ENCODE measurements at places on chromosomes 7 and 10.
A peak's percentile ranks its signal among the peaks of the same experiment; 100 is the strongest.

- no peak for DNase-seq
- no peak overlapping the region for H3K27ac ChIP-seq
These were observed 72.8 kb upstream of the KAT6B start for GRCh38 chr10:74753442-74754211.

- no peak overlapping the region for H3K27ac ChIP-seq
- no peak for DNase-seq
- no peaks in the 10 kb centered on the region for H3K4me1 ChIP-seq
- no peaks in the 10 kb centered on the region for H3K36me3 ChIP-seq
These were observed 14.9 kb upstream of the COL13A1 start for GRCh38 chr10:69786791-69787190.

DNA sequence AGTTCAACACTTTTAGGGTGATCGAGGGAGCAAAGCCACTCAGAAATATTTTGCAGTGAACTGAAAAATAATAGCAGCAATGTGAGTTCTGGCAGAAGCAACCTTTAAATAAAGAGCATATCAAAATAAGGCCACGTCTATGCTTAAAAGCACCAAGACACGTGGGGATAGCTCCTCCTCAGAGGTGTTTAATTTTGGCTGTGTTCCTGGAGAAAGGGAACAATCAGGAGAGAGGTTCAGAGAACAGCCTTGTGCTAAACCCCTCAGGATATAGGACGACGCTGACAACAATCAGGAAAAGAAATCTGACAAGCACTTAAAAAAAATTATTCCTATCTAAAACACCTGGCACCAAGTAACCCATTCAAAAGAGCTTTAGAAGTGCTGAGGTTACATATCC is 471.9 kb upstream of the CELF2 start:
- H3K27me3 ChIP-seq: no peaks in the 10 kb centered on the region
- H3K4me1 ChIP-seq: no peaks in the 10 kb centered on the region

DNA sequence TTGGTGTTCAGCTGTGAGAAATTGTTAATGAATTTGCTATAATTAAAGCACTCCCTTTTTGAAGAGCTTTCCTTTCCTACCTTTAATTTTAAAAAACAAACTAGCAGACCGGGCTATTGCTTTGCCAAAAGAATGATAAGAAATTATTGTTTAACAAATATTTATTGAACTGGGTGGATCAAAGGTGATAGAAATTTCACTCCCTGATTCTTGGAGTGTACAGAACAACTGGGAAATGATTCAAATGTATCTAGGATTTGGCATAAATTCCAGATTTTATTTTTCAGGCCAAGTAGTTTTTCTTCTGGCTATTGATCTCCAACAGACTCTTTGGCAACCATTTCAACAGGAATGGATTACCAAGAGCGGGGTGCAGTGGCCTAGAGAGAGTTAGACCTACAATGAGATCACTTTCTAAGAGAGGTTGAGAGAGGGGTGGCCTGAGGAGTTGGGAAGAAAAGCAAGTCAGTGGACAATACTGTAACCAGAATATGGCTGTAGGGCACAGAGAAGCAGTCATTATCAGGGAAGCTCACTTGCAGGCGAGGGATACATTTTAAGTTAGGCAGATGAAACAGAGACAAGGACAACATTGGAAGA is 71.9 kb downstream of the PLXDC2 start:
- no peak for DNase-seq
- H3K27me3 ChIP-seq: no peaks in the 10 kb centered on the region
- no peaks in the 10 kb centered on the region for H3K36me3 ChIP-seq
- H3K4me3 ChIP-seq: no peak overlapping the region

DNA sequence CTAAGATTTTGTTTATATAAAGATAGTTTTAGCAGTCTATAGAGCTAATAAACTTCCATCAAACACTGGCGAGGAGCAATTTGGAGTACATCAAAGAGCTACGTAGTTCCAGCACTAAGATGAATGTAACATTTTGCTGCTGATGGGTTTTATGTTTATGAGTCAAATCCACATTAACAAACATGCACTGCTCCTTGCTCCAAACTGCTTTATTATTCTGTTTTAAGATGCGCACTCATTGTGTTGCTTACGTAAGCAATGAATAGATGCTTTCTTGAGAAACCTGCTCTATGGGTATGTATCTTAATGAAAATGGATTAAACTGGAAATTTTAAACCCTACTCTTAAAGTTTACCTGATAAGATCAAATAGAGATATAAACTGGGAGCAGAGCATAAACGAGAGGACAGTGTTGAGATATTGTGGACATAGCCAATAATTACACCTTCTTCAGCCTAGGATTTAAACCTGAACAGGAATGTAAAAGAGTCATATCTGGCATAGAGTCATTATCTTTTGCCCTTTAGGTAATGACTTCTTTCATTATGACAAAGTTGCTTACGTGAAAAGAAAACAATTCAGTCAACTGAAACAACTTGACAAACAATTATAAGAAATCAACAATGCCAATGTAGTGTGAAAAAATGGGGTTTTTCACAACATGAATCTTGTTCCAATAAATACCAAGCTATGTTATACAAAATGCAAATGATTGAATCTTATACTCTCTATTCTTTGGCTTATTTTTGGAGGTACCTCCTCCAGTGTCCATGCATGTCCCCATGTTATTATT is 153.5 kb upstream of the MTPN start:
- peaks cover 5% of the 10 kb centered on the region for H3K4me1 ChIP-seq
- H3K27me3 ChIP-seq: no peaks in the 10 kb centered on the region
- no peak overlapping the region for H3K4me3 ChIP-seq
- DNase-seq: no peak
- no peak overlapping the region for H3K27ac ChIP-seq

- H3K27ac ChIP-seq: peak overlapping the region; percentile 28
- H3K4me1 ChIP-seq: no peaks in the 10 kb centered on the region
- no peaks in the 10 kb centered on the region for H3K27me3 ChIP-seq
- peaks cover 4% of the 10 kb centered on the region for H3K36me3 ChIP-seq
- no peak for DNase-seq
These were observed 128.9 kb downstream of the HDAC9 start for GRCh38 chr7:18624459-18624858.

GRCh38 chr10:99170116-99170675 is 65.5 kb downstream of the HPSE2 start:
- H3K27ac ChIP-seq: no peak overlapping the region
- DNase-seq: no peak
- H3K36me3 ChIP-seq: no peaks in the 10 kb centered on the region
- H3K27me3 ChIP-seq: peaks cover under 1% of the 10 kb centered on the region

GRCh38 chr10:15504101-15504840 is 133.2 kb upstream of the FAM171A1 start:
- H3K27me3 ChIP-seq: peaks cover 54% of the 10 kb centered on the region
- no peak overlapping the region for H3K27ac ChIP-seq
- no peak overlapping the region for H3K4me3 ChIP-seq
- H3K4me1 ChIP-seq: no peaks in the 10 kb centered on the region
- peaks cover 3% of the 10 kb centered on the region for H3K36me3 ChIP-seq

DNA sequence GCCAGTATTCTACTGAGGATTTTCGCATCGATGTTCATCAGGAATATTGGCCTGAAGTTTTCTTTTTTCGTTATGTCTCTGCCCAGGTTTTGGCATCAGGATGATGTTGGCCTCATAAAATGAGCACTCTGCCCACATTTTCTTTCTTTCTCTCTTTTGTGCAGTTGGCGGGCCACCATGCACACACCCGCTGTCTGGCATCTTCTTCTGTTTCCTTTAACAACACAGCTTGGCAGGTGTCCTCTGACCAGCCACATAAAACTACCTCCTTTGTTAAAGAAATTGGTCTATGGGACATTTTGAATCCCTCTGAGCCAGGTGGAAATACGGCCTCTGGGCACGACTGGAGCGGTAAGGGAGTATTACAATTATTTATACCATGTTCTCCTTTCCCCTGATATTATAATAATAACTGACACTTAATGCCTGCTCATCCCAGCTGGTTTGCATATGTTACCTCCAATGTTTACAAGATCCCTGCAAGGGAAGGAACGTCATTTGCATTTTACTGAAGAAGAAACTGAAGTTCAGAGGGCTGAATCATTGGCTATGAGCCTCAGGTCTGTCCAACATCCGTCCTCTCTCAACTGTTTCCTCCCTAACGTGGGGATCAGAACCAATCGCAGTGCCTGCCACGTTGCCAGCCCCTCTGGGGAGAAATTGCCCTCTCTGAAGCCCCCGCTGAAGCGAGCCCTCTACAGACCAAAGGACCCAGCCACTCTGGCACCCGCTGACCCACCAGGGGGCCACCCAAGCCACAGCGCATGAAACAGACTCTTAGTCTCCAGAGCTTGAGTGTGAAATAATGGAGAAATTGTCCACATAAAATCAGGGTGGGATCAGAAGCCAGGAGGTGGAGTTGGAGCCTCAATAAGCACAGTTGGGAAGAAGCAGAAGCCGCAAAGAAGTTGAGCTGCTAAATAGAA is 125.0 kb upstream of the FOXK1 start:
- no peaks in the 10 kb centered on the region for H3K36me3 ChIP-seq
- DNase-seq: no peak
- no peaks in the 10 kb centered on the region for H3K4me1 ChIP-seq
- no peak overlapping the region for H3K4me3 ChIP-seq
- H3K27me3 ChIP-seq: peaks cover 50% of the 10 kb centered on the region

DNA sequence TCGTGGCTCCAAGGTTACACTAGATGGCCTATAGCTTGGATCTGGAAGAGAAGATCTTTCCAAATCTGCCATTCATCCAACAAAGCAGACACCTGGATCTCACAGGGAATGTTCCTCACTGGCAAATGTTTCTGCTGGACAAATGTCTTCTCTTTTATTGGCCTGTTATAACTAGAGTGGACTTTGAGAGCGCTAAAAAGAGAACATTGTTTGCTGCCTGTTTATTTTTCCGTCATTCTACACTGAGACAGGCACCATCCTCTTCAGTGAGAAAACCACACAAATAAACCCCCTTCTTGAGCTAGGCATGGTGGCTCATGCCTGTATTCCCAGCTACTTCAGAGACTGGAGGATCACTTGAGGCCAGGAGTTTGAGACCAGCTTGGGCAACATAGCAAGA is 206.9 kb downstream of the CREB5 start:
- no peak overlapping the region for H3K4me3 ChIP-seq
- H3K36me3 ChIP-seq: no peaks in the 10 kb centered on the region
- no peak for DNase-seq
- peaks cover 7% of the 10 kb centered on the region for H3K27me3 ChIP-seq
- H3K4me1 ChIP-seq: no peaks in the 10 kb centered on the region

DNA sequence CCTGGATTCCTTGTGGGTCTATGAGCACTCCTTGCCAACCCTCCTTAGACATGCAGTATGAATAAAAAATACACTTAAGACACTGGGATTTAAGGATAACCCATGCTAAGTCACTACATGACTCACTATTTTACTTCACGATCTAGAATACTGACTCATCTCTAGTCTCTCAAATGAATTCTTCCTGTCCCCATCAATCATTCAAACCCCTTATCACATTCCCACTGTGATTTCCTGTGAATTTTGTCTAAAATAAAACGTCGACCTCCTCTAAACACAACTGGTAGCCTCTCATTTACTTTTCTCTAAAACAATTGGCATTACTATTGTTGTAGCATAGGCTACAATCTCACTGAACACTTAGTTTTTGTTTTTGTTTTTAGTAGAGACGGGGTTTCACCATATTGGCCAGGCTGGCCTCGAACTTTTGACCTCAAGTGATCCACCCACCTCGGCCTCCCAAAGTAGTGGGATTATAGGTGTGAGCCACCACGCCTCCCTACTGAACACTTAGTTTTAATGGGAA is 3.9 kb upstream of the IQUB start:
- no peak for DNase-seq
- no peak overlapping the region for H3K4me3 ChIP-seq
- H3K27me3 ChIP-seq: no peaks in the 10 kb centered on the region
- H3K27ac ChIP-seq: no peak overlapping the region
- H3K4me1 ChIP-seq: peaks cover 10% of the 10 kb centered on the region

DNA sequence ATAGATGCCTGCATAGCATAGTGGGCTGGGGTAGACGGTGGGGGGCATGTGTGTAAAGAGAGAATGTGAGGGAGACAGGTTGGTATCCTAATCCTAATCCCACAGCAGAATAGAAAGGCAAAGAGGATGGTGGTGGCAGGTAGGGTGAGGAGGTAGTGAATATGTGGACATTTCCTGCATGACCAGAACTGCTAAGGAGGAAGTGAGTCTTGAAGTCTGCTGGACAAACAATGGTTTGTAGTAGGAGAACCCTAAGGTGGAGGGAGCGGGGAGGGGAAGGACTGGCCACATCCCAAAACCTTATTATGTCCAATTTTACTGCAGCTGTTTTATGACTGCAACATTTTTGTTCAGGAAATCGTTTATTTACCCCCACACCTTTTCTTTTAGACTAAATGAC is 279.7 kb downstream of the AUTS2 start:
- DNase-seq: no peak
- H3K36me3 ChIP-seq: no peaks in the 10 kb centered on the region
- H3K27ac ChIP-seq: no peak overlapping the region

GRCh38 chr10:88178758-88179157 is 315.3 kb downstream of the PTEN start:
- H3K27me3 ChIP-seq: no peaks in the 10 kb centered on the region
- no peak for DNase-seq
- no peaks in the 10 kb centered on the region for H3K4me1 ChIP-seq
- no peaks in the 10 kb centered on the region for H3K36me3 ChIP-seq
- no peak overlapping the region for H3K4me3 ChIP-seq

- H3K27ac ChIP-seq: no peak overlapping the region
- no peak for DNase-seq
- no peak overlapping the region for H3K4me3 ChIP-seq
- H3K27me3 ChIP-seq: peaks cover 15% of the 10 kb centered on the region
- H3K4me1 ChIP-seq: no peaks in the 10 kb centered on the region
- peaks cover 2% of the 10 kb centered on the region for H3K36me3 ChIP-seq
These were observed 16.3 kb downstream of the TPST1 start for GRCh38 chr7:66221442-66221841.

DNA sequence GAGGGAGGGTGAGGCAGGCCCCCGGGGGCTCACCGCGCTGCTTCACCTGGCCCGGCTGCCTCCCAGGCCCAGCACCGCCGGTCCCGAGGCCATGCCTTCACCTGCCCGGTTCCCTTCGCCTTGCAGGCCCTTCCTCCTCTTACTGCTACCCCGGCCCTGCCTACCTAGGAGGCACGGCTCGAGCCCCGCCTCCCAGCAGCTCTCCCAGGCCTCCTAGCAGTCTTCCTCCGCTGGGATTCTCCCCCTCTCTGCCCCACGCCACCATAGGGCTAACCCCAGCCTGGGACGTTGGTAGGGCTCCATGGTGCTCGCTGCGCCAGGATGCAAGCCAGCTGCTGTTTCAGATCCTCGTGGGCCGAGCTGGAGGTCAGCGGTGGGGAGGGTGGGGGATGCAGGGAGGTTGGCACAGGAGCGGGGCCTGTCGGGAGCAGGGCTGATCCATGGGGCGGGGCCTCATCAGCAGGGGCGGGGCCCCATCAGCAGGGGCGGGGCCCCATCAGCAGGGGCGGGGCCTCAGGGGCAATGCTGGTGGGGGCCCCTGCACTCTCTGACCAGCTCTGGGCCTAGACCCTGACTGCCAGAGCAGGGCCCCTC is 63.3 kb downstream of the RASGEF1A start:
- H3K4me3 ChIP-seq: peak overlapping the region; percentile 41
- H3K36me3 ChIP-seq: peaks cover 12% of the 10 kb centered on the region
- H3K27ac ChIP-seq: no peak overlapping the region
- H3K4me1 ChIP-seq: peaks cover 6% of the 10 kb centered on the region
- H3K27me3 ChIP-seq: no peaks in the 10 kb centered on the region

GRCh38 chr7:10908600-10908999 is 65.1 kb upstream of the PHF14 start:
- peaks cover 10% of the 10 kb centered on the region for H3K27me3 ChIP-seq
- no peaks in the 10 kb centered on the region for H3K36me3 ChIP-seq
- no peak for DNase-seq

- peaks cover 15% of the 10 kb centered on the region for H3K27me3 ChIP-seq
- no peak overlapping the region for H3K27ac ChIP-seq
- no peaks in the 10 kb centered on the region for H3K4me1 ChIP-seq
These were observed 281.0 kb downstream of the RPS24 start for GRCh38 chr10:78314651-78315050.

All from effector memory CD8-positive, alpha-beta T cell (primary cell).